Activated CD8-positive, alpha-beta T cell treated with anti-CD3 and anti-CD28 coated beads, Interleukin-2, amount 10 ng/mL, durations not matched to agents 7 days and 5 days (primary cell): ENCODE measurements at places on chromosomes 1 and 21.

DNA sequence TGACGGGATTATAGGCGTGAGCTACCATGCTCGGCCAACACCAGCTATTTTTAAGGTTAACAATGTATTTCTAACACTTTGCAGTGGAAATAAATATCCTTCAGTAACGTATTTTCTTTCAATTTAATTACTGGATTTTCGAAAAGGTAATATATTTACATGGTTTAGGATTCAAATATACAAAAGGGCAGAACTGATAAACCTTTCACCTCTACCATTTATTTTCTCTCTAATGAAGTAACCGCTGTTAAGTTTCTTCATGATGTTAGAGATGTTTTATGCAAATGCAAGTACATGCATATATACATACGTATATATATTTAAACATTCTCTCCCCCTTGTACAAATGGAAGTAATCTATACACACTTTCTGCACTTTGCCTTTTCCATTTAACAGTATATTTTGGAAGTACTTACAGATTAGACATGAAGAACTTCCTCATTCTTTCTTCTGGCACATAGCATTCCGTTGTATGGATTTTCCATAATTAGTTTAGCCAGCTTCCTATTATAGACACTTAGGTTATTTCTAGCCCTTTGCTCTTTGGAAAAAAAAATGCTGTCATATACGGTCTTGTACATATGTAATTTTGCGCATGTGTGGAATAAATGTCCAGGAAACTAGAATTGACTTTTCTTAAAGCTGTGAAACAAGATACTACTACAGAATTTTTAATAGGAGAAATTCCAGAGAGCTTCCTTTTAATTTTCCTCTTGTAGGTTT is 14.9 kb upstream of the HJV start:
- no peak for DNase-seq

DNA sequence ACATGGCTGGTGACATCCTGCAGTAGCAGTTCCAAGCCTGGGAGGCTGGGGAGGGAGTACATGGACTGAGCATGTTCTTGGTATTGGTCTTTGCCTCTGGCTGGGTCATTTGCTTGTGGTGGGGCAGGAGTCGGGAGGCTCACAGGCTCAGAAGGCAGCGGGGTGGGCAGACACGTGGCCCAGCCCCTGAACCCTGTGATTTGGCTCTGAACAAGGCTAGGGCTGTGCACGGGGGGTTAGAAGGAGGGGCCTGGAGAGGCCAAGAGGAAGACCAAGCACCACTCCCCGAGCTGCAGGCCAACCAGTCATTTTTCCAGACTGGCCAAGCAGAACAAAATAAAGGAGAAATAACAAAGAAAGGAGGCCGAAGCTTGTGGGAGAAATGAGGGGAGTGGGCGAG is 9.7 kb upstream of the PRELP start:
- no peak for DNase-seq

- DNase-seq: peak; percentile 42
These were observed 90.8 kb upstream of the TNFSF4 start for GRCh38 chr1:173297798-173298391.

- peak; percentile 94 for DNase-seq
These were observed 8.0 kb upstream of the MAN1C1 start for GRCh38 chr1:25608488-25609178.

GRCh38 chr1:80540149-80540548 is 1260.6 kb upstream of the ADGRL2 start:
- DNase-seq: no peak

- DNase-seq: peak; percentile 52
These were observed 100.4 kb downstream of the GALNT2 start for GRCh38 chr1:230167419-230167852.

- DNase-seq: no peak
These were observed 51.6 kb downstream of the ALG14 start for GRCh38 chr1:95021119-95021518.

DNA sequence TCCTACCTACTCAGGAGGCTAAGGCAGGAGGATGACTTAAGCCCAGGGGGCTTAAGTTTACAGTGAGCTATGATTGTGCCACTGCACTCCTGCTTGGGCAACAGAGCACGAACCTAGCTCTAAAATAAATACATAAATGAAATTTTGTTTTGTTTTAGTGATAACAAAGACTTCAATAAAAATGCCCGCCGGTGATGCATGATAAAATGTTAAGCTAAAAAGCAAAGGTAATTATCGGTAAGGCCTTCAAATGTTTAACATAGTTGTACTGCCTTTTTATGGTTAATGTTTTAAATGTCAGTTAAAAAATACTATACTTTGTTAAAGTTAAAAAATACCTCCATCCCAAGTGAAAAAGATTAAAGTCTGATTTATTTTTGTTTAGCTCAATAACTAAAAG is 27.0 kb downstream of the KDM5B start:
- DNase-seq: no peak

DNA sequence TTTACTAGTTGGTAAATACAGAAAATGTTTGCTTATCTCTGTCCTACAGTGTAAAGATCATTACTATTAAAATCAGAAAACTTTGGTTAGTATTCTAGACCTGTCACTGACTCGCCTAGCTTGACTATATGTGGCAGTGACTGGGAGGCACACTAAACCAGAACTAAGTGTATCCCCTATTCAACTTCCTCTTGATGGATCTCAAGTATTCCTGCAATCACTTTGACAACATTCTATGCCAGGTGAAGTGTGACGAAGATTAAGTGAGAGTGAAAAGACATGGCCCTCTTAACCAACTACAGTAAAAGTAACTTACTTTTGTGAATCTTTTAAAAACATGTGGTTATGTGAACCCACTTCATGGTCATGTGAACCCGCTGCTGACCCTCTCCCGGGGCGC is 223.0 kb upstream of the ADAMTS5 start:
- DNase-seq: no peak

- DNase-seq: no peak
These were observed 344.5 kb upstream of the GREM2 start for GRCh38 chr1:240956424-240956823.

- DNase-seq: no peak
These were observed 44.9 kb downstream of the PCSK9 start for GRCh38 chr1:55084257-55084656.

GRCh38 chr1:7084232-7084894 is 299.1 kb downstream of the CAMTA1 start:
- no peak for DNase-seq

DNA sequence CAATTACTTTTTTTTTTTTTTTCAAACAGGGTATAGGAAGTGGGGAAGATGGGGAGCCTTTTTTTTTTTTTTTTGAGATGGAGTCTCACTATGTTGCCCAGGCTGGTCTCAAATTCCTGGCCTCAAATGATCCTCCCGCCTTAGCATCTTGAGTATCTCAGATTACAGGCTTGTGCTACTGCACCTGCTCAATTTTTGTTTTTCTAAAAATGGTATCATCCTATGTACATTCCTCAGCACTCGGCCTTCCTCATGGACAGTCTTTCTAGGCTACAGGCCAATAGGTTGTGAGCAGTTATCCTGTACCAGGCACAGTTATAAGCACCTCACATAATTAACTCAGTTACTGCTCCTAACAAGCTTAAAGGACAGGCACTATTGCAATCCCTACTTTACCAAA is 132.1 kb upstream of the EDN2 start:
- DNase-seq: no peak

GRCh38 chr1:24926563-24927249 is 3.4 kb downstream of the RUNX3 start:
- no peak for DNase-seq

GRCh38 chr1:187634940-187635339 is 806.2 kb downstream of the PLA2G4A start:
- DNase-seq: no peak

- no peak for DNase-seq
These were observed 706 bp downstream of the CREB3L4 start for GRCh38 chr1:153968408-153968807.

GRCh38 chr1:114207635-114208034 is 54.0 kb upstream of the SYT6 start:
- no peak for DNase-seq

DNA sequence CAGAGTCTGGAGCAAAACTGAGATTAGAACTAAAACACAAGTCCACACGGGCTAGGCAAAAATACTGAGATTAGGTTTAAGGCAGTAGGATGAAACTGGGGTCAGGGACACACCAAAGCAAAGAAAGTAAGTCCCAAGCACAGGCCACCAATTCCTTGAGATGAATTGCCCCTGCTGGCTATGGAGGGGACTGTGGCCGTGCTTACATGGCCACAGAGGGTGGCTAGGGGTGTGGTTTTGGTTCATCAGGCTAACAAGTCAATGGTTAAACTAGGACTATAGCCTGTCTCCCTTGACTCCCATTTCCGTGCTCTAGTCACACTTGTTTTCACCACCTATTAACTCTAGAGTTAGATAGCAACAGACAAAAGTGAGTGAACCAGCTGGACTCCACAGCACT is 394.8 kb downstream of the PBX1 start:
- no peak for DNase-seq

GRCh38 chr1:156608036-156608674 is 6.9 kb upstream of the GPATCH4 start:
- DNase-seq: peak; percentile 83

DNA sequence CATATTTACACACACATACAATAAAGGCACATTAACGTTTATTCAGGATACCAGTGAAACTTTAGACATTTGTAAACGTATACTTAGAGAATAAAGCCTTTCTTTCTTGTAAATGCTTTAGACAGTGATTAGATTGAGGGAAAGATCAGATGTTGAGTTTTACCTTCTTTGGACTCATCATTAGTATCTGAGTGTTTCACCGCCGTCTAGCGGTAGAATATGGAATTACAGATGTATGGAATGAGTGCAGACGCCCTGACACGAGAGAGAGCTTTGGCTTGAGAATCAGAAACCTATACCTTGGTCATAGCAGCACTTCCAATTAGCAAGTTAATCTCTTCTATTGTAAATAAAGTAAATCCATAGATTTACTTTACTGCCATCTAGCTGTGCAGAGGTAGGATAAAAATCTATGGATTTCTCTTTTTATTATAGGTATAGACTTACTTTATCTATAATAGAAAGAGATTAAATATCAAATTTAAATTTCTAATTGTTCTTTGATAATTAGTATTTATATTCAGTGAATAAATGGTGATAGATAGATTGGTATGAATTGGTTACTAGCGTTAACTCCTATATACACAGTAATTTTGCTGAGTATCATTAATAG is 12.6 kb downstream of the FLG2 start:
- DNase-seq: peak; percentile 69

- DNase-seq: no peak
These were observed 14.7 kb downstream of the MDM4 start for GRCh38 chr1:204530932-204531331.

DNA sequence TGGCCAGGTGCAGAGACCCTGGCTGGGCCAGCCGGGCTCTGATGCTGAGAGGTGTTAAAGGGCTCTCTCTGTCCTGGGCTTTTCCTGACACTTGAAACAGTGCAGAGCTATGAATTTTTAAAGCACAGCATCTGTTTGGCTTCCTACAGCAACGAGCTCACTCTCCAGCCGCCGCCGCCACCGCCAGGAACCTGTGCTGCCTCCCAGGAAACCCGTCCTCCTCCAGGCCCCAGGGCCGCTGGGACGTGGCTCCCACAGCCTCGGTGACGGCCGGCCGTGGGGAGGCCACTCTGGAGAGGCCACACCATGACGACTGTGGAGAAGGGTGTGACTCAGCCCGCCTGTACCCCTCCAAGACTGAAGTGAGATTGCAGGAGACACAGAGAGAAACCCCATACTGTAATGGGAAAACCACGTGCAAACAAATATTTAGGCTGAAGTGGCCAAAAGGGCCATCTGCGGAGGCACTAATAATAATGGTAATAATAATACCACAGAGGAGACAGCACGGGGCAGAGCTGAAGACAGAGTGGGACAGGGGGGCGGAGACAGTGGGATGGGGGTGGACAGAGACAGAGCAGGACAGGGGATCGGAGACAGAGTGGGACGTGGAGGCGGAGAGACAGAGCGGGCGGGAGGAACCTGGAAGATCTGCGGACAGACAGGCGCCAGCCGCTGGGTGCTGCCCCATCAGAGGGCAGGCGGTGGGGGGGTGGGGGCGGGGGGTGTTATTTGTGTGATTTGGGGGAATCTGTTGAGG is 139.2 kb downstream of the CASZ1 start:
- DNase-seq: no peak

DNA sequence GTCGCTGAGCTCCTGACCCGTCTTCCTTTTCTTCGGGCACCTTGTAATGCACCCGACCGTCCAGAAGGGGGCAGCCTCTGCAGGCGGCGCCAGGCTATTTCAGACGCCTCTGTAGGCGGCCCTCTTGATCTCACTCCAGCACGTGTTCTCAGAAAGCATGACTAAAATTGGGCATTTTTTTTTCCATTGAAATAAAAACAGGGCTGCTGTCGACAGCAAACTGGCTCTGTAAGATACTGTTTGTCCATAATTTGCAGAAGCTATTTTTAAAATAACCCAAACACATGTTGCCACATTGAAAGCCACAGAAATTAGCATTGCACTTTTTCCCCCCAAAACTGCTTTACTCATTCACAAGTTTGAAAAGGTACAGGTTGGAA is 78.0 kb downstream of the STUM start:
- DNase-seq: peak; percentile 83
